ENCODE measurements at places on chromosomes 12 and 14. TPM values are rescaled to one million over a fixed set of nuclear protein-coding genes. Genes with fewer than 3 reads are reported as not detected.

The SYNDIG1L gene
- total RNA-seq, result 0.08 TPM

The INHBE gene
- 17.6 TPM for total RNA-seq

The TRMT61A gene
- total RNA-seq, result 5.1 TPM

The COCH gene
- total RNA-seq, result 0.33 TPM

The DLGAP5 gene
- total RNA-seq, result 42.5 TPM

The GPR162 gene
- 2.1 TPM for total RNA-seq

The GNG2 gene
- total RNA-seq, result 11.2 TPM

The RGS6 gene
- total RNA-seq, result 0.17 TPM

The KLRC4 gene
- 0.42 TPM for total RNA-seq

The RPS6KA5 gene
- 1.4 TPM for total RNA-seq

The TMEM132C gene
- total RNA-seq, result 0.08 TPM

The NPFF gene
- not detected for total RNA-seq

The PZP gene
- total RNA-seq, result 0.05 TPM

The ARHGAP9 gene
- total RNA-seq, result 7.7 TPM

The CIT gene
- total RNA-seq, result 1.7 TPM

The RHEBL1 gene
- not detected for total RNA-seq

The CELA1 gene
- not detected for total RNA-seq

The TRIM9 gene
- 0.14 TPM for total RNA-seq

The WNT1 gene
- total RNA-seq, result not detected

The PTPRO gene
- 3.3 TPM for total RNA-seq

The LALBA gene
- not detected for total RNA-seq

The MYO1H gene
- total RNA-seq, result not detected

Data from liver (tissue), 10 donors.